ENCODE measurements at places on chromosomes 11 and 22.
A peak's percentile ranks its signal among the peaks of the same experiment; 100 is the strongest.

GRCh38 chr22:33272871-33273270 lies 214.7 kb upstream of the SYN3 start:
- no peak for DNase-seq

DNA sequence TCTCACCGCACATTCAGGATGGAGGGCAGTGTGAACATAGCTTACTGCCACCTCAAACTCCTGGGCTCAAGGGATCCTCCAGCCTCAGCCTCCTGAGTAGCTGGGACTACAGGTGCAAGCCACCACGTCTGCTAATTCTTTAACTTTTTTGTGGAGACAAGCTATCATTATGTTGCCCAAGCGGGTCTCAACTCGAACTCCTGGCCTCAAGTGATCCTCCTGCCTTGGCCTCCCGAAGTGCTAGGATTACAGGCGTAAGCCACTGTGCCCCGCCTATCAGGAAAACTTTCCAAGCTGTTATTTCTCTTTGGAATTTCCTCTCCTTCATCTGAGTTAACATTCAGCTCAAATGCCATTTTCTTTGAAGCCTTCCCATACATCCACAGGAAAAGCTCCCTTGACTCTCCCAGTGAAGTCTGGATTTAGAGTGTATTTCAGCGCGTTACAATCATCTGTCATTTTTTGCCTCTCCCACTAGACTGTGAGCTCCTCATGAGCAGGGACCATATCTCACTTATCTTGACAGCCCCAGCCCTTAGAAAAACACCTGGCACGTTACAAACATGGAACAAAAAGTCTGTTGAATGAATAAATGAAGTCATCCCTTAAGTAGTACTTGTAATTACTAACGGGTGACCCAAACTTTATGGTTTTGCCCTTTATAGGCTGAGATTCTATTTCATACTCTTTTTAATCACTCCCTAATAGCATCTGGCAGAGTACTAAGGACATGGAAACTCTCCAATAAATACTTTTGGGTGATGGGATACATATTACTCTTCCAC lies 2.2 kb downstream of the MRTFA start:
- no peak for DNase-seq

GRCh38 chr11:95035316-95035715 lies 10.3 kb downstream of the KDM4E start:
- no peak for DNase-seq

DNA sequence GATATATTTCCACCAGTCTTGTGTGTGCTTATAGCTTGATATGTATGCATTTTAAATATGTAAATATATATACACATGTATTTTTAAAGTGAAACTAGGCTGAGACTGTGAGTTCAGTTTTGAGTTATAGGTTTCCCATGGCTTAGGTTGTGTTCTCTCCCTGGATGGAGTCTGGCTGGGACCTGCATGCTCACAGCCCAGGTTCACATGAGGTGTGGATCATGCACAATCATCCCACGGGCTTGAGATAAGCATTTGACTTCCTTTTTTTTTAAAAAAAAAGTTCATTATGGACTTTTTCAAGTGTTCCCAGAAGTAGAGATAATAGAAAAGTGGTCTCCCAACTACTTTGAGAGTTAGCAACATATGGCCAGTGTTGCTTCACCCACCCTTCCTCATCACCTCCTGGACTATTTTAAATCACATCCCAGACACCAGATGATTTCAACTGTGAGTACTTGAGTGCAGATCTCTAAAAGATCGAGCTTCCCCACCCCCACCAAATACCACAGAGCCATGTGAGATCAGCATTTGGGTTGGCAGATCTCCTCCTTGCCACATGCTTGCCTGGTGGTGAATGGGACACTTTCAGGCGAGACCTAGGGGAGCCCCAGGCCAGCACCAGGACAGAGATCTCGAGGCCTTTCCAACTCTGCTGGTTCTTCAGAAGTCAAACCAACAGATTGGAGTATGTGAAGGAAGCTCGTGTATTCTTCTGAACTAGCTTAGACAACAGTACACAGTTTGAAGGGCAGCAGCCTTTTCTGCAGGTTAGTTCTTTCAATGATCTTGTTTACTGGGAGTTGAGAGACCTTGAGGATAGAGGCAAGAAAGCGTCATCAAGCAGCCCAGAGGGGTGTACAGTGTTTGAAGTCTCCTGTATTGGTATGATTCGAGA lies 15.9 kb downstream of the MED15 start:
- DNase-seq: no peak

DNA sequence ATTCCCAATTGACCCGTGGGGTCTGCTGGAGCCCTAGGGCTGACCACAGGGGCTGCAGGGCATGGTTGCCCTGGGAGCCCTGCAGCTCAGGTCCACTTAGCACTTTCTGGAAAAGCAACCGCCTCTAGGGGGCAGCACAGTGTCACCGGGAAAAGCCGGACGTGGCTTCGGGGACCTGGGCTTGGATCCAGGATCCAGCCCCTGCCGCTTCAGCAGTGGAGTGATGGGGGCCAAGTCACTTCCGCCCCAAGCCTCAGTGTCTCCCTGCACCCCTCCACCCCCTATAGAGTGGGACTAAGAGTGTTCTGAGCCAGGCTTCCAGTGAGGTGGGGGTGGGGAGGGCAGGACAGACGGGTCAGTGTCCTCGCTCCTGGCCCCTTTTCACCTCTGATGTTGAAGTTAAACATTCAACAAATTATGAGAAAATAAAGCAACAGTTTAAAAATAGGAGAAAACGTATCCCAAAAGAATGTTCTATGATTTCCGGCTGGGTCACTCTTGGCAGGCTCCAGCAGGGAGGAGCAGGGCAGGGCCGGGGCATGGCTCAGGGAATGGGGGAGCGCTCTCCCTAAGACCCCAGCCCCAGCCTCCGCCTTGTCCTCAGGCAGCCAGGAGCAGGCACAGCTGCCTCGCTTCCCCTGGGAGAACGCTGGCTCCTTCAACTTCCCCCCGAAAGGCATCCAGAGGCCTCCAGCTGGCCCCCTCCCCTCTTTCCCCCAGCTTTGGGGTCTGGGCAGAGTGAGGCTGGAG lies 96.5 kb upstream of the FGF3 start:
- DNase-seq: peak; percentile 34

- no peak for DNase-seq
These were observed 27.9 kb downstream of the GRAP2 start for GRCh38 chr22:39928536-39929520.

- DNase-seq: no peak
These were observed 6.1 kb downstream of the CATSPER1 start for GRCh38 chr11:66020212-66020611.

GRCh38 chr11:106601684-106602297 lies 416.5 kb downstream of the GUCY1A2 start:
- peak; percentile 34 for DNase-seq
